ENCODE measurements at places on chromosomes 5 and 9.

- no peak for DNase-seq
Measured at GRCh38 chr9:116279230-116279629, 125.6 kb downstream of the PAPPA start.

- no peak for DNase-seq
Measured at GRCh38 chr5:180491496-180491895, 2.7 kb upstream of the CNOT6 start.

GRCh38 chr9:7336356-7337065 is 463.1 kb downstream of the DMAC1 start:
- no peak for DNase-seq

DNA sequence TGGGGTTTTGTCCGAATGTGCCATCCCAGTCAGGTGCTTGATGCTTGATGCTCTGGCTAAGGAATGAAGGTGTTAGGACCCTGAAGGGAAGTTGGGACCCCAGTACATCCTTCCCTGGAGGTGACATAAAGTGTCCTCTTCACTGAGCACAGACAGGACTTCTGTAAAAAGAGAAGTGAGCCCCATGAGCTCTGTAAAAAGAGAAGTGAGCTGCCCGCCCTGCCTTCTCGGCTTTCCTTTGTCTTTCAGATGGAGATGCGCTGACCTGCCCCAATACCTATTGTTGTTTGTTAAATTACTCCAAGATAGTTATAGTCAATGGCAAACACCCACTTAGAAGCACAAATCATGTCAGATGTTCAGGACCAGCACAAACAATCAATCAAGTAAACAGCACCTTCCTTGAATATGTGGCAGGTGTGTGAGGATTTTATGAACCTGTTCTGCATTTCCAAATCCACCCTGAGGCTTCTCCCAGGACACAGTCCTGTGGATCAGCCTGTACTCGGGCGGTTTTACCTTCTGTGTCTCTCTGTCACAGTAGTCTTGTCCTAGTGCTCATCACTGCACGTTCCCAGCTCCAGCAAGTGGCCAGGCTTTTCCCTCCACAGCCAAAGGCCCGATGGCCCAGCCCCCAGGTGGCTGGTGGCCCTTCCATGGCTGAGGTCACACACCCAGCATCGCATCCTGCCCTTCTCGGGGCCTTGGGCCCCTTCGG is 191.4 kb downstream of the MTRR start:
- no peak for DNase-seq

- no peak for DNase-seq
Measured at GRCh38 chr5:81761270-81761669, 10.4 kb upstream of the SSBP2 start.

GRCh38 chr5:103774721-103775120 is 212.1 kb upstream of the NUDT12 start:
- DNase-seq: no peak

DNA sequence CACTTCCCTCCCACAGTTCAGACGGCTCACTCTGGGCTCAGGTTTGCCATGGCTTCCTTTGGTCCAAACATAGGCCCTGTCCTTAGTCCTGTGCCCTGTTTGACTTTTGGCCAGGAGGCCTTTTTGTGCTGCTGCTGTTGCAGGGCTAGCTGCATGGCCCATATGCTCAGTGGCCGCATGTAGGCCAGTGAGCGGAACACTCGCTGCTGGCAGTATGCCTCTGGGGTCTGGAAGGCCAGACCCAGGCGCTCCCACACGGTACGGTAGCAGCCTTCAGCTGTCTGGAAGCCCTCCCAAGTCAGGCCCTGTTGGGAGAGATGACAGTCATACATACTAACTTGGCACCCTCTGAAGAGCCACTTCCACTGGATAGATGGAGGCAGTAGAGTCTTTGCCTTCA is 4.7 kb downstream of the CREB3 start:
- DNase-seq: no peak

GRCh38 chr9:81390792-81391456 is 298.4 kb downstream of the TLE1 start:
- DNase-seq: no peak

- DNase-seq: no peak
Measured at GRCh38 chr5:139486201-139486600, 3.6 kb upstream of the STING1 start.

DNA sequence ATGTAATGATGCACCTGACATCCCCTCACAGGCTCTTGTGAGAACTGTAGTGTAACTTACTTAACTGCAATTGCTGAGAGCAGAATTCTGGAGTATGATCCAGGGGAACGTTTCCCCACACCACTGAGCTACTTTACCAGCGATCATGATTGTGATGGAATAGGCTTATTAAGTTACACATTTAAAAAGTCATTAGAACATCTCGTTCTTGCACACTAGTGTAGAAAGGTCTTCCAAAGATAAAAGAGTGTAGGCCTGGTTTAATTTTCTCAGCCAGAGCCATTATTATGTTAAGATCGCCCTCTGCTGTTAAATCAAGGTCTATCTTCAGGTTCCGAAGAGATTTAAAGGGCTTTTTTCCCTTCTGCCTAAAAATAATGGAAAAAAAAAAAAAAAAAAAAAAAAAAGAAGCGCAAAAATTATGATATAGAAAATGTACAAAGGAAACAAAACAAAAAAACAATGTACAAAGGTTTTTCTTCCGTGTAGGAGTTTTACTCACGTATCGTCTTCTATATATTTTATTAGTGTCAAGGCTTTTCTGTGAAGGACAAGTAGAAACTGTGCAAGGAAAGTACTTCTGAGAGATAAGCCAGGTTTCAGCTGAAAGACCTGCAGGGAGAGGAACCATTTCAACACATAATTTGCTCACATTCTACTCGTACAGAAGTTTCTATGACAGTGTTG is 18.6 kb upstream of the MOB3B start:
- DNase-seq: no peak

DNA sequence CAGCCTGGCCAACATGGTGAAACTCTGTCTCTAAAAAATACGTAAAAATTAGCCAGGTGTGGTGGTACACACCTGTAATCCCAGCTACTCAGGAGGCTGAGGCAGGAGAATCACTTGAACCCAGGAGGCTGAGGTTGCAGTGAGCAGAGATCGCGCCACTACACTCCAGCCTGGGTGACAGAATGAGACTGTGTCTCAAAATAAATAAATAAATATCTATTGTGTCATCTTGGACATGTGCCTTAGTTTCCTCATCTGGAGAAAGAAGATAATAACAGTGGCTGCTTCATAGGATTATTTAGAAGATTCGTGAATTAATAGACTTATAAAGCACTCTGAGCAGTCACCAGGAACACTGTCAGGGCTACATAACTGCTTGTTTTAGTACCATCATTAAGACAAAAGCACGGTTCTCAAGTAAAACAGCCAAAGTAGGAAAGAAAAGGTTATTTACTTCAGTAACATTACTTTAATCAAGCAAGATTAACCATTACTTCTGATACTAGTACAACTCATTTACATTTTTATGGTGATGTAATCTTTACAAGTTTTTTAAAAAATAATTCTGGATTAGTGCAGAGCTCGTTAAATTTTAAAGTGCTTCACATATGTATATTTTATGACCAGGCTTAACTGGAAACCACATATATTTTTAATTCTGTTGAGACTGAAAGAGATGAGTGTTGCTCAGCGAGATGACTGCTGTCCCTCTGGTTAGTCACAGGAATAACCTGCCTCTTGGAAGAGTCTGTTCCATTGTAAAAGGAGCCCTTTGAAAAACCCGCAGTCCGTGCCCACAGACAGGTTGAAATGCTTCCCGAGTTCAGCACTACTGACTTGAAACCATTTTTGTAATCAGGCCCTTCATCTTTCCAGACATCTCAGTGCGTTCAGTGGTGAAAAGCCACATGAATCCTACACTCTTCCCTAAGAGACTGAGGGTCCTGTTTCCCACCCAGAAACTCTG is 36.7 kb downstream of the ANKH start:
- DNase-seq: no peak

DNA sequence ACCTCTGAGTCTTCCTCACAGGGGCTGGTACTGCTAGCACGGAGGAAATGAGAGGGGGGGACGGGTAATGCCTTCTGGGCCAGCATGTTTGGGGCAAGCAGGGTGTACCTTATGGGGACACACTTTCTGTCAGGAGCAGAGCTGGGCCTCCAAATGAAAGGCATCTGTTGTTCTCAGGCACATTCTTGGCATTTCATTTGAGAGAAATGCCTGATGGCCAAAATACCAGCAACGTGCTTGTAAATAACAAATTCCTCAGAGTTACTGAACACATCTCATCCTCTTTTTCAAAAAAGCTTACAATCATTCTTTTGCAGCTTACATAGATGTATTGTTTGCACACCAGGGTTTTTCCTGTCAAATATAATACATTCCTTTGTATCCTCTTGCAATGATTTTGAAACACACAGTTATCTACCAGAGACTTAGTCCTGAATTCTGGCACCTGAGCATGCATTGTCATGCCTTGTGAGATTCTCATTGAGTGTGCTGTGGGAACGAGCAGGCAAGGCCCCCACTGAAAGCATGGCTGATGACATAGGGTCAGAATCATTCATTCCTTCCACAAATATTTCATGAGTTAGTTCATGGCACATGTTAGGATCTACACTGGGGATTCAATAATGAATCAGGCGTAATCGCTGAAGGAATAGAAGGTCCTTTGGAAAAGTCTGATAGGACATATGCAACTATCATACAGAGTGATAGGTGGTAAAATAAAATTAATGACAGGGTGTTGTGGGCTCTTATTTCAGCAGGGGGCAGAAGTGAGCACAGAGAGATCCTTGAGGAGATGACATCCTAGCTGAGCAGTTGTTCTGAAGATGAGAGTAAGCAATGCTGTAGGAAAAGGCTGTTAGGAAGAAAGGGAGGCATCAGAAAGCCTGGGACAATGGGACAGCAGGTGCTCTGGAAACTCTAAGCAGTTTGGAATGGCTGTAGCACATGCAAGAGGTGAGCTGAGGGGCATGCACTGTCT is 260.9 kb upstream of the TUT7 start:
- DNase-seq: no peak

DNA sequence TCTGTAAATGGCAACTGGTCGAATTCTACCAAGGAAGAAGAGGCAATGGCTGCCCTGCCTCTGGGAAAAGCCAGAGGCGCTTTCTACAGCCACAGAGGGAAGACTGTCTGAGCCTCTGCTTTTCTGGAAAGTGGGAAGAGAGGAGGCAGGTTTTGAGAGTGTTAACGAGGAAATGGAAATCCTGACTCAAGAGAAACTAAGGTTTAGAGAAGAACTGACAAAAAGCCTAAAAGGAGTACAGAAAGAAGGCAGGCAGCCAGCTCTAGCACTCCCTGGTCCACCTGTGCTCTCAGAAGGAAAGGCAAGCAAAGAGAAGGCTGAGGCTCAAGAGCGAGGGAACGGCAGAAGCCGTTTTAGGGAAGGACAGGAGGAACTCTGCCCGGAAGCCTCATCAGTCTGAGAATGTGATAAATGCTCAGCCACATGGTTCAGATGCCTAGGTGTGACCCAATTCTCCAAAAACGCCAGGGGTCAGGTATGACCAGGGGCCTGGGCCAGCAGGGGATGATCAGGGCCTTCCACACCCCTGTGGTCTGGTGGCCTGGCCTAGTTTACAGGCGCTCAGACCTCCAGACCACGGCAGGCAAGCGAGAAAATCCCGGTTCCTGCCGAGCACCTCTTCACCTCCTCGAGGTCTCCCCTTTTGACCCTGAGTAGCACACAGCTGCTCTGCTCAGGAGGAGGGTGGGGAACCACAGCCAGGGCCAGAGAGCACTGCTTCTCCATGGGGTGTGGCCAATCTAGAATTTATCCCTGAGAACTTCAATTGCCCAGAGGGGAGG is 79.9 kb upstream of the FBXW11 start:
- DNase-seq: no peak

DNA sequence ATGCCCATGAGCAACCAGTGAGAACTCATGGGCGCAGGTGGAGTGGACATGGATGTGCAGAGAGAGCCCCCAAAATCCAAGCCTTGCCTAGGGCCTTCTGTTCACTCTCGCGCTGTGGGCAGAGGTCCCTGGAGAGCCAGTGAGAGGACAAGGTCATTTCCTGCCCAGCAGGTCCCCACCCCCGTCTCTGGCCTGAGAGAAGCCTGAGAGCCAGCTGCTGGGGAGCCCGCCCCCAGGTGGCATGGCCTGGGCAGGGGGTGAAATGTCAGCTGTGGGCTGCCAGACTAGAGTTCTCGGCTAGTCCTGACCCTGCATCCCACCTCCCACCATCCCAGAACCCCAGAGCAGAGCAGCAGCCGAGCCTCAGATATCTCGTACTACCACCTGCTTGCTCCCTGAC is 85.3 kb downstream of the BARX1 start:
- DNase-seq: no peak

DNA sequence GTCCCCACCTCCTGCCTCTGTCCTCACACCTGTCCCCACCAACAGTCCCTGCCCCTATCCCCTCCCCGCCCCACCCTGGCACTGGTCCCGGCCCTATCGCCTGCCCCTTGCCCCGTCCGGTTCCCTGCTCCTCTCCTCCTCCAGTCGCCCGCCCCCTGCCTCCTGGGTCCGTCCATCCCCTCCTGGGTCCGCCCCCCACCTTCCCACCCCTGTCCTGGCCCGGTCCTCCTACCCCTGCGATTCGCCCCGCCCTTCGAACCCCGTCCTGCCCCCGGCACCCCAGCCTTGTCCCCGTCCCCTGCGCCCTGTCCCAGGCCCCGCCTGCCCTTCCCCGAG is 372 bp downstream of the EDF1 start:
- DNase-seq: no peak

All from vagina (tissue), 2 donors.